ENCODE measurements at places on chromosomes 1 and 21.

- DNase-seq: no peak
Measured at GRCh38 chr1:101520302-101520701, 283.5 kb downstream of the S1PR1 start.

DNA sequence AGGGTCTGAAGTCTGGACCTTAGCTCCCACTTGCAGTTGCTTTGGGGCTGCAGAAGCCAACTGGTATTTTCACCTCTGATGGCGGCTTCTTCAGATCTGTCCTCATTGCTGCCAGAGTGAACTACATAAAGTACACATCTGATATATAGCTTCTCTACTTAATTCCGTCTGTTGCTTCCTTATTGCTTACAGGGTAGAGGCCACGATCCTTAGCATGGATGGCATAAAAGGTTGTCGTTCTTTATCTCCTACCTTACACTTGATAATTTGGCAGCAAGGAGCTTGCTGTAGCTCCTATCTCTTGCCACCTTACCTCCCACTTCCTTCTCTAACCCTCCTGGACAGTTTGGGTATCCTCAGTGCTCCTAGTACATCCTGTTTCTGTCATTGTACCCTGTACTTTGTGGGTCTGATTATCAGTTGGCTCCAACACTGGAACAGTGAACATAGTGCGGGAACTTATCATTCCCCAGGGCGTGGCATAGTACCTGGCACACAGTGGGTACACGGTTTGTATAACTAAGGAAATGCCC lies 30.9 kb upstream of the NBL1 start:
- DNase-seq: no peak

DNA sequence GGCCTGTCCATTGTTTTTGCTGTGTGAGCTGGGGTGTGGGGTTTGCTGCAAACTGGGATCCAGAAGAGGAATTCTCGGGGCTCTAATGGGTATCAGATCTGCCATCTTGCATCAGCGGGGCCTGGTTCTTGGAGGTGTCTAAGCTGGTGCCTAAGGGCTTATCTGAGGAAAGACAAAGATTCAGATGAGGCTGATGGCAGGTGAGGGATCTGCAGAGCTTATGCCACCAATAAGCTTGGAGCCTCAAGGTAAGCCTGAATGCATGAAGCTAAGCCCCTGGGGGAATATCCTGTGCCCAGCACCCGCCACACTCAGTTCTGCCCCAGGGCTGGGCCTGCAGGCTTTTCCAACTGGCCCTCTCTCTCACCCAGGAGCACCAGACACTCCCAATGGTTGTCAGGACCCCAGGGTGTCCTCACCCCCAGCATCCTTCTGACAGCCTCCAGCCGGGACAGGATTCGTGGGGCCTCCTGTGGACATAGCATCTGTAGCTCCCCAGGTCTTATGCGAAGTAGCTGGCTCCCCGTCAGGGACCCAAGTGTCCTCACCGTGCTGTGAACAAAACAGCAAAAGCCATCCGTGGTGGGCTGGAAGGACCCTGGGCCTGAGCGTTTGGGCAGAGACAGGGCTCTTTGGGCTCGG lies 9.5 kb upstream of the GSTM3 start:
- no peak for DNase-seq

GRCh38 chr21:15095326-15095725 lies 30.5 kb upstream of the NRIP1 start:
- DNase-seq: no peak

DNA sequence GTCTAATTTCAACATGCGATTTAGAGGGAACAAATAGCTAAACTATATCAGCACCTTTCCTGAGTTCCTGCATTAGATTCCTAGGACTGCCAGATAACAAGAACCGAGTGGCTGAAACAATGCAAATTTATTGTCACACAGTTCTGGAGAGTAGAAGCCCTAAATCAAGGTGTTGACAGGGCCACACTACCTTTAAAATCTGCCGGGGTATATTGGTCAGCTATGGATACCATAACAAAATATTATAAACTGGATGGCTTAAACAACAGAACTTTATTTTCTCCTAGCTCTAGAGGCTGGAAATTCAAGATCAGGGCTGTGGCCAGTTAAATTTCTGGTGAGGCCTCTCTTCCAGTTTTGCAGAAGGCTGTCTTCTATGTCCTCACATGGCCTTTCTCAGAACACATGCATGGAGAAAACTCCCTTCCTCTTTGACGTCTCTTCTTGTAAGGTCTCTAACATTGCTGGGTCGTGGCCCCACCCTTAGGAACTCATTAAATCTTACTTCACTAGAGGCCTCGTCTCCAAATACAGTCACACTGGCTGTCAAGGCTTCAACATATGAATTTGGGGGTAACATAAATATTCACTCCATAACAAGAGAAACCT lies 144.3 kb downstream of the FCRL5 start:
- no peak for DNase-seq

DNA sequence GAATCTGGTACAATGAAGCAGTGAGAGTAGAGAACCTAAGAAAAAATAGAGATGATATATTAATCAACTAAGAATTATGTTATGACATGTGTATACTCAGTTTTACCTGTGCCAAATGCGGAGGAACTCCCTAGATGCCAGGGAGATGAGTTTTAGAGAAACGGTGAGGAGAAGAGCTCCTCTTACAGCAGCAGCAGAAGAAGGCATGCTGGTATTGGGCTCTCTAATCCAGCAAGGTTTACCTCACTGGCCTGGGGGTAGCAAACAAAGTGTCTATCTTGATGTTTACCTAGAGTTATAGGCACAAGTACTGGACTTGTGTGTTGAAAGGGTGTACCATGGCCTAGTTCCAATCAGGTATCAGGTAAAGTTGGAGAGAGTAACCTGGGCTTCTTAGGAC lies 28.9 kb upstream of the DEPDC1 start:
- DNase-seq: no peak

DNA sequence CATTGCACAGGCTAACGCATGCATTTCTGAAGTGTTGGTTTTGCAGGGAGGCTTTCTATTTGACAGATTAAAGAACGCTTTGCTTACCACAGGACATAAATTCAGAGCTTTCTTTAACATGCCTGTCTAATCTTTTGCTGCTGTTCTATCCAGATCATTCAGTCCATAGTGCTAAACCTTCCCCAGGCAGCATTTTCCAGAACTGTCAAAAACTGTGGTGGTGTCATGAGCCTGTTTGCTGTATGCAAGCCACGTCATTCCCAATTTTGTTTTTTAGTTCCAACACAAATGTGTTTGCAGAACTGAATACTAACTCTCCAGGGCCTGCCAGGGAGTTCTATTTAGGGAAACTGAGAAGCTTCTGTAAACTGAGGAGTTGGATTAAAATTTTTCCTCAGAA lies 390.5 kb upstream of the LYPLAL1 start:
- DNase-seq: no peak

DNA sequence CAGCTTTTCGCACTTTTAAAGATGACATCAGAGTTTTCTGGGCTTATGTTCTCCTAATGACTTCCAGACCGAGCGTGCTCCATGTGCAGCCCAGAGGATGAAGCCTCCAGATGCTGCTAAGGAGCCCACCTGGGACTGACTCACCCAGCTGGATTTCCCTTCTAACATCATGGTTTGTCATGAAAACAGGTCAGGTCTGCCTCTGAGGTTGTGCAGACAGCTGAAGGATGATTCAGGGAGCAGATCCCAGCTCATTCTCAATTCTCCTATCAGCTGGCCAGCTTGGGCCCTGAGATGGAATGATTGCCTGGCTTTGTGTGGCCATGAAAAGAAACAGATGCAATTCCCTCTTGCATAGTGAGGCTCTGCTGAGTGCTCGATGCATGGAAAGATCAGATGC lies 123.9 kb upstream of the DUSP10 start:
- DNase-seq: no peak

DNA sequence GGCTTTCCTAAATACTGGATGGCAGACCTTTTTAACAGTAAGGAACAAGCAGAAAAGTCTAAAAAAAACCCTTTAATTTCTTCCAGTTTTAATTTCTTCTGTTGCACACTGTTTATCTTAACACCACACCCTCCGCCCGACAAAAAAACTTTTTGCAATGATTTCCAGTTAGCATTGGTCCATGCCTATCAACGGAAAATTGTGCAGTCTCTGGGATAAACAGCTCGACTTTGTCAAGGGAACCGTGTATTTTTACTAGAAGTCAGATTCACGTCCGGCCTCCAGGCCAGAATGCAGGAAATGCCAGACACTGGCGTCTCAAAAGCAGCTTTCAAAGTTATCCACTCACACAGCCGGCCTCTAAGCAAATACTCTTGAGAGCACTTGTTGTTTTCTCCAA lies 378 bp upstream of the NUP210L start:
- no peak for DNase-seq
